Stimulated activated CD8-positive, alpha-beta memory T cell treated with anti-CD3 and anti-CD28 coated beads, Interleukin-15, amount 100 ng/mL, for 1 hour (primary cell): ENCODE measurements at places on chromosomes 2 and 18.

DNA sequence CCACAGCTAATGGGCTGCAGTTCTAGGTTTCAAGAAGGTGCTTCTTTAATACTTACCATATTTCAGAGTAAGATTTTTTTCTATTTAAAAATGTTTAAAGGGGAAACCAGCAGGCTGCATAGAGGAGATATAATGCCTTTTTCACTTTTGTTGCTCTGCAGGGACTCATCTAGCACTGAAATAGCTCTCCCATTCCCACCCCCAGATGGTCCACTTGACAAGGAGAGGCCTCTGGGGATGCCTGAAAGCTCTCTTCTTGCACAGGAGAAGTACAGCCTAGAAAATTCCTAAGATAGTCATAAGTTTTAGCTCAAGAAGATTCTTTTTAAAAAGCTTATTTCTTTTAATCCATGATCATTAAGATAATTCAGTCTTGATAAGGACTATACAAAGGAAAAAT lies 126.4 kb downstream of the CDH2 start:
- DNase-seq, result no peak

- DNase-seq, result no peak
These were observed 45.3 kb upstream of the PDK1 start for GRCh38 chr2:172510548-172510947.

- DNase-seq, result no peak
These were observed 471.9 kb upstream of the TNP1 start for GRCh38 chr2:217331523-217332416.

DNA sequence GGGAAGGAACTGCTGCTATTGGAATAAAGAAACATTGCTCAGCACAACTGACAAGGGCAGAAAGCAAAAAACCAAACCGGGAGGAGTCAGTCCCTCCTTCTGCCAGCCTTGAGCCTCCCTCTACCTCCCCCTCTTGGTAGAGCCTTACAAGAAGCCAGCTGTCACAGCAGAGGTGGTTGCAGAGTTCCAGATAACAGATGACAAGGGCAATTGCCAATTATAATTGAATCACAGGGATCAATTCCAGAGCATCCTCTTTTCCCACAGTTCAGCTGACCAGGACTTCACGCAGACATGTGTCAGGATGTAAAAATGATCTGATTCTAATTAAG lies 548.2 kb upstream of the LRRTM1 start:
- no peak for DNase-seq

- DNase-seq, result no peak
These were observed 307.3 kb downstream of the GBX2 start for GRCh38 chr2:235860871-235861270.

DNA sequence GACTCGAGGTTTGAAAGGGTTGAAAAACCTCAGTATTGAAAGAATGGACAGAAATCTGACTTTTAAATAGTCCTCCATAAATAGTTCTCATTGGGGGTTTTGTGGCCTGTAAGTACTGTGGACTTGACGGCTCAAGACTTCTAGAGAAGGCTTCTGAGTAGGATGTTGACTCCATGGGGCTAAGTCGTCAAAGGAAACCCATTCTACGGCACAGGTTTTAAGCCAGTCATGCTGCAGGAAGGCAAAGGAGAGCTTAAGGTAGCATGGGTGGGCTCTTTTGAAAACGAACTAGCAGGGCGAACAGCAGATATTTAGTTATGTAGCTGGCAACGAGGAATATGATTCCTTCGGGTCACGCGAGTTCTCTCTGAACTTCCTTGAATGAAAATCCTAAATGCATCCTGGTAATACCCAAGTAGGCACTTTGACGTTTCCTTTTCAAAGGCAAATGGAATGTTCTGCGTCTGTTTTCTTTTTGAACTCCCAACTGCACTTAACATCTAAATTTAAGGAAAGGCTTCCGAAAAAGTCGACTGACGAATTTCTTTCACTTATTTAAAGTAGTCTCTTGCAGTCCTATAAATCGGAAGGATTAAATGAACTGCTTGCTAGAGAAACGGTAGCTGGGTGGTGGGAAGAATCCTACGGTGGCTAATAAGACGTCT lies 1.1 kb upstream of the NEDD4L start:
- DNase-seq, result no peak

DNA sequence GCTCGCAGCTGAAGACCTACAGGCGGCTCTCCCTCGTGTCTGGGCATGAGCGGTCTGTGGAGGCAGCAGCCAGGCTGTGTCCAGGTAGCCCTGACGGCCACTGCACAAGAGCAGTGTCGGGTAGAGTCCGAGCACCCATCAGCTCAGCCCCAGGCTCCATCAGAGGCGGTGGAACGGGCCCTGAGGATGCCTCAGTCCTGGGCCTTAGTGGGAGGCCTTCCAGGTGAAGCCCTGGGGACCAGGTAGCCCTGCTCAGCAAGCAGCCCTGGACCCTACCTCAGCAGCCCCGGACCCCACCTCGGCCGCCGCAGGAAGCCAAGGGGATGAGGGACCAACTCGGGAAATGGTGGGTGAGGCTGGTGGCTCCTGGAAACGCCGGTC lies 21.3 kb upstream of the KLF11 start:
- DNase-seq, result no peak

DNA sequence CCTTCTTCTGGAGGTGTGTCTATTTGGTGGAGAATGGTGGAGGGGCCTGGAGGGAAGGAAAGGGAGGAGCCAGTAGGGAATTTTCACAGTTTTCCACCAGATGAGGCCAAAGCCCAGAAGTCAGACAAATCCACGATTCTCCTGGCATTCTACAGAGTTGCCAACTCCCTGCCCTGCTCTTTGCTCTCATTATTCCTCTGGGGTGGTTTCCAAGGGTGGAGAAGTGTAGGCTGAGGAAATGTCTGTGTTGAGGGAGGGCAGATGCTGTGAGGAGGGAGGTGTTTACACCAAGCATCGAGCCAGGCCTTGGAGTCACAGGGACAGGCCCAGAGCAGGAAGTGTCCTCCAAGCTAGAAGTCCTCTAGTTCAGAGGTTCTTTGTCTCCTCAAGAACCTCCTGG lies 124.1 kb upstream of the LGALSL start:
- no peak for DNase-seq

DNA sequence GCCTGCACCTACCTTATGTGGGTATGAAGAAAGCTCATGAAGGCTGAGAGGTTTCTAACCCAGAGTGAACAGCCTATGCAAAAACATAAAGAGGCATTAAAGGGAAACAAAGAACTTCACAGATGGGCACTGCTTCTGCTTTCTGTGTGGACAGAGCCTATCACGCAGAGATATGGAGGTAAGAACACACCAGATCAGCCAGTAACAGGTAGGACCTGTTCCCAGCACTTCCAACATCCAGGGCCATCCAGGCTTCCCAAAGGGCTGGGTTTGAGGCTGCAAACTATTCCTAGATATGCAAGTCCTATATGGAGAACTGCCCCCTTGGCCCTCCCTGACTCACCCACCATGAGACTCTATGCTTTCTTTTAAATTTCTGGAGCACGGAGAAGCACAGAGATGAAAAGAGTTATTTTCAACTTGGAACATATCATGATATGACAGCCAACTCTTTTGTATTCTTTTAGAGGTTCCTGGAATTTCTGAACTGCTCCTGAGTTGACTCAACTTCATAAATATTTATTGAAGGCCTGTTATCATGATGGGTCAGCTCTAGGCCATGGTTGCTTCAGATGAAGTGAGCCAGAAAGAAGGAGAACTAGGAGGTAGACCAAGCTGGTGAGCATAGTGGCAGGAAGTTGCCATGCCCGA lies 77.4 kb upstream of the PPP1CB start:
- no peak for DNase-seq

GRCh38 chr18:37242826-37243560 lies 322.6 kb downstream of the CELF4 start:
- DNase-seq, result no peak

DNA sequence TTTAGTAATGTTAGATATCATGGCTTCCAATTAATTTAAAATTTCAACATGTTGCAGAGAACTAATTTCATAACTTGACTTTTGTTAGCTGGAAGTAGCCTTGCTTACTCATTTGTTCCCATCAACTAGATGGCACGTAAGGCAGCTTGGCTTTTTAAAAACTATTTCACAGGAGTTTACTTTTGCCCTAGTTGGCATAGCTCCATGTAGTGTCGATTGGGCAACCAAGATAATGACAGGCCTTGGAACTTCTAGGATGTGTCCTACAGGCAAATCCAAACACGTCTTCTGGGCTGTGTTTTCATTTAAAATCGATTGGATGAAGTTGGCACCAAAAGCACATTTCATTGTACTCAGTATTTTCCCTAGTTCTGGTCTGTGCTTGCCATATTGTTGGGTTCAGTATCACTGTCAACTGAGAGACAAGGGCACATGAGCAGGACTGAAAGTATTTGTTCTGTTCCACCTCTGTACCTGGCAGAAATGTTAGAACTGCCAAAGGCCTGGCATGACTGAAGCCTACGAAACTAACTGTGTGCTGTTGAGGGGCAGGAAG lies 29.4 kb downstream of the HADHB start:
- DNase-seq, result no peak

GRCh38 chr2:136225950-136226835 lies 108.2 kb upstream of the CXCR4 start:
- peak; percentile 18 for DNase-seq

- DNase-seq, result no peak
These were observed 448.3 kb downstream of the ARHGAP15 start for GRCh38 chr2:143577489-143577888.

GRCh38 chr2:15665067-15665942 lies 73.6 kb downstream of the DDX1 start:
- no peak for DNase-seq

- DNase-seq, result no peak
These were observed 108.5 kb downstream of the VAPA start for GRCh38 chr18:10022365-10022764.

- DNase-seq, result no peak
These were observed 241.8 kb upstream of the MGAT5 start for GRCh38 chr2:134011936-134012586.

GRCh38 chr2:216536734-216537210 lies 38.1 kb downstream of the RPL37A start:
- DNase-seq, result no peak

DNA sequence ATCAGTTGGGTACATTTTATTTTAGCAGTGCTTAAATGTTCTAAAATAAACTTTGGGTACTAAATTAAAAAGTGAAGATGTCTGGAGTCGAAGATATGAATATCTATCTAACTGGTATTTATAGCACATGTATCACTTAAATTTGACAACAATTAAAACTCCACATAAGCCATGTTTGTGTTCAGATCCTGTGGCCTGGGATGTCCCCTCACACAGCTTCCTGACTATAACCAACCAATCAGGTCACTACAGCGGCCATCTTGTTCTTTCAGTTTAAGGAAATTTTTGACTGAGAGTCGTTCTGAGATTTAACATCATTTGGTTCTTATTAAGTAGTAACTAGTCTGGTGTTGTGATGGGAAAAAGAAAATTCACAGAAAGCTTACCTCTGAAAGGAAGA lies 170.7 kb upstream of the NRP2 start:
- DNase-seq, result no peak

DNA sequence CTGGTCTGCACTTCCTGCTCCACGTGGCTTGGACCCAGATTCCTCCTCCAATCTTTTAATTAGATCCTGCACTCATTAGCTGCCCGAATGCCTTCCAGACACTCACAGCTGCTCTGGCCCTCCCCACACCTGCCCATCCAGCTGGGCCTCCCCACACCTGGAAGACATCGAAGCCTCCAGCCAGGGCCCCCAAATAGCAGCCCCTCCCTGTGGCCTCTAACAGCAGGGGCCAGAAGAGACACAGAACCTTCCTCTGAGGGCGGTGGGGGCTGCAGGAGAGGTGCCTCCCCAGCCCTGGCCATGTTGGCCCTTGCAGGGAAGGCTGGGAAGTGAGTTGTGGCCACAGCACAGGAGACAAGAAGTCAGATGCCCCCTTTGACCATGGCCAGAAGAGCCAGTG lies 252.8 kb downstream of the DYSF start:
- DNase-seq, result no peak

GRCh38 chr2:102291319-102292075 lies 19.9 kb upstream of the IL1RL1 start:
- DNase-seq, result no peak

DNA sequence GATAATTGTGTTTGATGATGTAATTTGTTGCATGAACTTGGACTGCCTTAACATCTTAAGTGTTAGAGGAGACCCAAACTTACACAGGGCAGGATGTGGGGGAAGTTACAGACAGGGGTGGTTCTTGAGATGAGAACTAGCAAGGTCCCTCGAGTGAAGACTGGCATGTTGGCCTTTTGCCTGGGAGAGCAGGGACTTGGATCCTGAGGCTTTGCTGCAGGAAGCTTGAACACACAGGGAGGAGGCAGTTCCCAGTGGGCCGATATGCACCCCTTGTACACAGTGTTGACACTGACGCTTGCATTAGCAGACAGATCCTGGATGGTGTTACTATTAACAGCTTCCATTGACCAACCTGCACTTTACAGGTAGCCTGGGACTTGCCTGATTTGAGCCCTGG lies 47.5 kb downstream of the CHRNA1 start:
- no peak for DNase-seq

DNA sequence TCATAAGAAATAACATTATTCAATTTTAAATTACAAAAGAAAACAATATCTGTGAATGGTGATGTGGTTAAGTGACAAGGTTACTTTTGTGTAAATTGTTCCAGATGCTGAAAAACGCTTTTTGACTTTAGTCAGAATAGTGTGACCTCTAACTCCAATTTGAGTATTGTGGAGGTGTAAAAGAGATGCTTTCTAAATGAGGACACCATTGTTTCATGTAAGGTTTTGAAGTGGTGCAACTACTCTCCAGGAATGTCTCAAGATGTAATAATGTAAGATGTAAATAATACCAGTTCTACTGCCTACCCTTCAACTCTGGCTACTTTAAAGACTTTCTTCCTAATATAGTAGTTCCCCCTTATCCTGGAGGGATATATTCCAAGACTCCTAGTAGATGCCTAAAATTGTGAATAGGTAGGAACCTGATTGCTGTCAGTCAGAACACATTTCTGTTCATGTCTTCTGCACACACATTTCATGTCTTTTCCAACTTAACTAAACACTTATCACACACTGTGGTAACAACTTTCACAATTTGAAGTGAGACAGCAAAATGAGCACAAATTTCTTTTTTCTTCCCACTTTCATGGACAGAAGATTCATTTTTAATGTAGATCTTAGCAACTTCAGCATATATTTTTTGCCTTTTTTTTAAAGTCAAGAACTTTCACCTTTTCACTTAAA lies 39.1 kb upstream of the PPP1R1C start:
- DNase-seq, result no peak
